ENCODE measurements at places on chromosomes 16 and 17. TPM values are rescaled to one million over a fixed set of nuclear protein-coding genes. Genes with fewer than 3 reads are reported as not detected.

- no peak for DNase-seq
These were observed 213.2 kb upstream of the NLRP1 start for GRCh38 chr17:5797447-5798050.

- peak; percentile 1 for DNase-seq
These were observed 224.0 kb upstream of the TNRC6C start for GRCh38 chr17:77734371-77735080.

The GPR139 gene
- not detected for polyA plus RNA-seq

DNA sequence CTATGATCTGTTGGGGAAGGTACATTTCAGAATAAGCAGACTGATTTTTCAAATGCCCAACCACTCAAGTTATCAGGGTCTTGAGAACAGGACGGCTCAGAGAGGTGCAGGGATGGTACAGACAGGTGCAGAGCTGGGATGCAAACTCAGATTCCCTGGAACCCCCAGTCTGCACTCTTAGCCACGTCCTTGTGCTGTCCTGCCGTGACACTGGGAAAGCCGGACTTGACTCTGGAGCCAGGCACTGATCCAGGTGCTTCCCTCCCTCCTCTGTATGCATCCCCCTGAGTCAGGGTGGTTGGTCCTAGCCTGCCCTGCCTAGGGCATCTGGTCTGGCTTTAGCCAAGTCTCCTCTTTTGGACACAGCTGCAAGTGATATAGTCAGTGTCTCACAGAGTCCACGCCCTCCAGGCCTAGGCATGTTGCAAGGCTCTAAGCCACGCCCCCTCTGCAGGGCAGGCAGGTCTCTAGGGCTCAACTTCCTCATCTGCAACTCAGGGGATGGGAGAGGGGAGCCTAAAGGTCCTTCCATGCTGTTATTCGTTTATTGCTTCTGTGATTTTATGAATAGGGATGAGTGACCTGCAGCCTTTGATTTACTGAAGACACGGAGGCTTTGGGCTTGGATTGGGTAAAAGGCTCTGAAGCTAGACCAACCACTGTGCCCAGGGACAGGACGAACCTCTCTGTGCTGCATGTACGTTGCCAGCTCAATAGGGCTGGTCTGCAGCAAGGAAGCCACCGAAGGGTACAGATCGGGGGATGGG lies 97.3 kb downstream of the SDK2 start:
- peak; percentile 59 for DNase-seq

The SLC43A2 gene
- polyA plus RNA-seq = 2.3 TPM

DNA sequence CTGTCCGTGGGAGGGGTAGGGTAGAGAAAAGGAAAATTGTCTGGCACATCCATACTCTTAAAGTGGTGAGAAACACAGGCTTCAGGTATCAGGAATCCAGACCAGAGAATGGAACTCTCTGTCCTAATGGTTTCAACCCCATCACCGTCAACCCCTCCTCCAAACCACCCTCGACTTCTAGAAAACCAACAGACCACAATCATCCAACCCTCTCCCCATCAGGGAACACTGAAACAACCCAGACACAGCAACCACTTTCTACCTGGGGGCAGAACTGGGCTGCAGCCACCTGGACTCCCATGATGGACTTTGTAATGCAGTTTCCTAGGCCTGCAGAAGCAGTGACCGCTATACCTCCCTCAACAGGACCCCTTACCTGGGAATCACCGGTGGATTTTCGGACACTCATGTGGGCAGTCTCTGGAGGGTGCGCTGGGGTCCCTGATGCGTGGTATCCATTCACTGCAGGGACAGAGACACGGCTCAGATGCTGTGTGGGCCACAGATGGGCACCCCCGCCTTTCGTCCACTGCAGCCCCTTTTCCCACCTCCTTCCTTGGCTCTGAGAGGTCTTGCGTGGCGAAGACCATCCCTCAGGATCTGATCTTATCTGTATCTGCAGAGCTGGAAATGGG lies 64.3 kb upstream of the RCVRN start:
- DNase-seq = no peak

- DNase-seq = peak; percentile 17
These were observed at the start of gene NTN1 for GRCh38 chr17:9021158-9021991. NTN1 (plus strand) TSS chr17:9021510; CDS start chr17:9022374, 864 bp downstream.

GRCh38 chr16:1825864-1826690 lies 548 bp downstream of the HAGH start:
- no peak for DNase-seq

GRCh38 chr17:72735592-72735991 lies 356.9 kb downstream of the SLC39A11 start:
- DNase-seq = no peak

- DNase-seq = no peak
These were observed 32.9 kb downstream of the TRARG1 start for GRCh38 chr17:1312261-1312870.

The CD19 gene
- not detected for polyA plus RNA-seq

The TBC1D3I gene
- not detected for polyA plus RNA-seq

DNA sequence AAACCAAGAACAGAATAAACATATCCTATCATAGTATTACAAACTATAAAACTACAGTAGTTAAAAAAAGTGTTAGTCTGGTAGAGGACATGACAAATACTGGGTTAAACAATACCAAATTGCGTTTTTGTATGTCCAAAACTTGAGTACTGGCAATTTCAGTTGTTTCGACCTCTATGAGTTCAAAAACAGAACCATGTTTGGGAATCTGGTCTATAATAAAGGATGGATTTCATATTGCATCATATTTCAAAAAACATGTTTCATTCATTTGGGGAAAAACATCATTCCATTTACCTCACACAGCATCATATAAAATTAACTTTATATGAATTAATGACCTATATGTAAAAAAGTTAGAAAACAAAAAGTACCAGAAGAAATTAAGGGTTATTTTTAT lies 81.8 kb downstream of the TRIM37 start:
- DNase-seq = no peak

DNA sequence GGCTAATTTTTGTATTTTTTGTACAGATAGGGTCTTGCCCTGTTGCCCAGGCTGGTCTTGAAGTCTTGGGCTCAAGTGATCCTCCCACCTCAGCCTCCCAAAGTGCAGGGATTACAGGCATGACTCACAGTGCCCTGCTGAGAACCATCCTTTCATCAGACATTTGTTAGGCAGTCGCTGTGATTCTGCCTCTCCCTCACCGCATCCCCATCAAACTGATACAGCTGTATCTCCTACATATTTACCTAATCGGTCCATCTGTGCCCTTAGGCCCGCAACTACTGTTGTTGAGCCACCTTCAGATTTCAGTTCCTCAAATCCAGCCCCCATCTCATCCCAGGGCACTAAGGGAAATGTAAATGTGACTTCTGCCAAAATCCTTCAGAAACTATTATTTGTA lies 2.0 kb upstream of the SLC43A2 start:
- DNase-seq = no peak

The TLCD1 gene
- 19.4 TPM for polyA plus RNA-seq

DNA sequence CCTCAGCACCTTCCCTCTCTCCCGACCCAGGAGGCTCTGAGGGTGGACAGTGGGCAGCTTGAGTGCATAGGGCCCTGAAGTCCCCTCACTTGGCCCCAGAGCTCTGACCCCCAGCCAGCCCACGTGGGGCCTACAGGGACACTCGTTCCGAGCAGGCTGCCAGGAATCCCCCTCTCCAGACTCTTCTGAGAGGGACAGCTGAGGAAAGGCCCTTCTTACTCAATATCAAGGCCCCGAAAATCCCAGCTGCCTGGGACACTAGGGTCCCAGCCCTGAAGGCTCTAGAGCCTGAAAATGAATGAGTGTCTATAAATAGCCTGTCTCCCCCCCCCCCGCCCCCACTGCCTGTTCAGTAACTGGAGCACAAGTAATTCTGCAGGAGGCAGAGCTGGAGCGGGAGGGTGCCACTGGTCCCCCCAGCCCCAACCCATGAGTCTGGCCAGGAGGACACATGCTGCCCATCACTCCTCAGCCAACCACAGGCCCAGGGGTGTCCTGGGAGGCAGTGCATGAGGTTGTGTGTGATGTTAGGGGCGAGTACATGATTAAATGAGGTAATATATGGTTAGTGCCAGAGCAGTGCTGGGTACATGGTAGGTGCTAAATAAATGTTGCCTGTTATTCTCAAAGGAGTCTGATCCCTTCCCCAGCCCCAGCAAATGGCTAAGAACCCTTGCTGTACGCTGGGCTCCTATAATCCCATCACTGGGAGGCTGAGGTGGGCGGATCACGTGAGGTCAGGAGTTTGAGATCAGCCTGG lies 11.6 kb downstream of the ADAM11 start:
- no peak for DNase-seq

DNA sequence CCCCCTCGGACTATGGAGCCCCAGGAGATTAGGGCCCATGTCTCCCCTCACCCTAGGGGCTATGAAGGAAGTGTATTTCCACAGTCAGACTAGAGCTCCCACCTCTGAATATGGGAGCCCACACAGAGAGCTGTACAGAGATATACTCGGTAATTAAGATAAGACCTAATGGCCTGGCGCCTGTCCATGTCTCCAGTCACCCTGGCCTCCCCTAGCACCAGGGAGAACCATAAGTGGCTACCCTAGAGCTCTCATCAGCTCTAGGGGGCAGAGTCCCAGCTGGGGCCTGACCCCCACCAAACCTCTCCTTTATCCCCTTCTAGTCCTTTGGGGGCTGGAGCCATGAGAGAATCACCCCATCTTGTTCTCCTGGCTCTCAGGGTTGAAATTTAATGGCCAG lies 2.4 kb downstream of the TMEM101 start:
- DNase-seq = no peak

The CMTM3 gene
- polyA plus RNA-seq = 32.8 TPM

GRCh38 chr16:27267037-27267677 lies 1.4 kb downstream of the NSMCE1 start:
- no peak for DNase-seq

The KRTAP2-1 gene
- polyA plus RNA-seq = not detected

DNA sequence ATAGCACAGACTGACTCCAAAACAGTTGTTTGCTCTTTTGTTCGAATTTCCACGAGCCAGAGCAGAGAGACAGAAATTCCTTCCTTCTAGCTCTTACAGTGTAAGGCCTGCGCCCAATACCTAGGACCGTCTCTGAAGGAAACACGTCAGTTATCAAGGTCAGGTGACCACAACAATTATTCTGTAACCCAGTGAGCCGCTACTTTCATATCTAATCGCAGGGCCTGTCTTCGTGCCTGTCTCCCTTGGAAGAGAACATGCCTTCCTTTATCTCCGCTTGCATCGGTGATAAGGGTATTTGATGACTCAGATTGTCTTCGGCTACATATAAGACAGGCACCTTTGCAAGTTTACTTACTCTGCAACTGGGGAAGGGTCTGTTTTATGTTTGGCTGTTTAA lies 288.0 kb downstream of the MAF start:
- no peak for DNase-seq

The ELMO3 gene
- 46.7 TPM for polyA plus RNA-seq

The CX3CL1 gene
- 0.80 TPM for polyA plus RNA-seq

The TBC1D3E gene
- polyA plus RNA-seq = 0.03 TPM

The EFCAB13 gene
- polyA plus RNA-seq = 0.45 TPM

DNA sequence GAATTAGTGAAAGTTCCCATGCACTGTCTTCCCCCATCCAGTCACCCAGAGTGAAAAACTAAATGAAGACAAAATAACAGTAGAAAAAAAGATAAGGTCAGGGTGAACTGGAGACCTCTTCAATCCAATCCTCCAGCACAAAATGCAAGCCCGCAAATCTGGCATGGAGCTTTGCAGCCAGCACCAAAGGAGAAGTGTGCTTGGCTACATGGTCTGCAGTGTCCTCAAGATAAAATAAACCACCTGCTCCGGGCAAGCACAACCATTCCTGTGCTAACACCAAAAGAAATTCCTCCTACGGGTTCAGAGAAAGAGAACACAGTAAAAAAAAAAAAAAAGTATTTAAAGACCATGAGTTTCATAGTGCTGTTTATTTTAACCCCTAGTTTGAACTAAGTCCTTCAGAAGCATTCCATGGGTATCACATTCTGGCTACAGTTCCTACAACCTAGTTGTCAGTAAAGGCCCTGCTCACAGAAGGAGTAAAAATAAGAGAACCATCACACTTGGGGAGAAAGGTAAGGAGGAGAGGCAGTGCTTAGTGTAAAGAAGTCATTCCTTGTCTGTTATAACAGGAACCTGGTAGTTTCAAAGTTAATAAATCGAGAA lies 109.1 kb downstream of the GAS7 start:
- no peak for DNase-seq

The DOC2B gene
- not detected for polyA plus RNA-seq

The CES4A gene
- polyA plus RNA-seq = 4.2 TPM

DNA sequence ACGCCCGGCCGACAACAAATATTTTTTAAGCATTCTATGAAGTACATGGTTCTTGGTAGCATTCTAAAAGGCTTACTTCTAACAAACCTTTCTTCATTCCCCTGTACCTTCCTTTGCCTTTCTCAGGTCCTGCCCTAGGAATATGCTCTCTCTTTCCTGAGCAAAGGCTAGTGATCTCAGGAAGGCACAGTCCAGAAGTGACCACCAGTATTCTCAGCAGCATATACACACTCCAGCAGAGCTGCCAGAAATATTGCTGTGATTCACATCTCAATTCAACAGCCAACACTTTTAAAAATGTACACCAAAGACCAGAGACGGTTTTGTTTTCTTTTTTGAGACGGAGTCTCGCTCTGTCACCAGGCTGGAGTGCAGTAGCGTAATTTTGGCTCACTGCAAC lies 41.4 kb upstream of the ANKFY1 start:
- no peak for DNase-seq

DNA sequence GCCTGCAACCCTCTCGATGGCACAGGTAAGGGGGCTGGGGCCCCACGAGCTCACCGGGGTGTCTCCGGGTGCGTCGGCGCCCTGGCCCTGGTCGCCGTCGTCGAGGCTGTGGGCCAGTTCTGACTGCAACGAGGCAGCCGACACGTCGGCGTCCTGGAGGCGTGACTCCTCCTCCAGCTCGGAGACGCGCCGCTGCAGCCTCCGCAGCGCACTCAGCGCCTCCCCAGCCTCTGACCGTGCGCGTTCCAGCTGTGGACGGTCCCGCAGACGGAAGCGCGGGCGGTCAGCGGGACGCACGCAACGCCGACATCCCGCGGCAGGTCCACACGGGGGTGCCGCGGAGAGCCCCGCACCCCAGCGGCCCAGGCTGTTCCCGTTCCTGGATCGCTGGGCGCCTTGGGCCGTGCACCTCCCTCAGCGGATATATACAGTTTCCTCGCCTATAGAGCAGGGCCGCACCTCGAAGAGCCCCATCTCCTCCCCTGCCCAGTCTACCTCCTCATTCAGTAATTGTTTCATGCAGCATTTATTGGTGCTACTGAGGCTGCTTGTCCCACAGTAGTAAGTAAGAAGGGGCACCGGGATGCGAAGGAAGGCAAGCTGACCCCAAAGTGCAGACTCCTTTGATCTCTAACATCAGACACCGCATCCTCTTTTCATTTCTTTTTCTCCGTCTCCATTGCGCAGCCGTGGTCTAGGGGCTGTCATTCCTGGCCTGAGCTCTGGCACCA lies 5.8 kb downstream of the THOC6 start:
- DNase-seq = no peak

DNA sequence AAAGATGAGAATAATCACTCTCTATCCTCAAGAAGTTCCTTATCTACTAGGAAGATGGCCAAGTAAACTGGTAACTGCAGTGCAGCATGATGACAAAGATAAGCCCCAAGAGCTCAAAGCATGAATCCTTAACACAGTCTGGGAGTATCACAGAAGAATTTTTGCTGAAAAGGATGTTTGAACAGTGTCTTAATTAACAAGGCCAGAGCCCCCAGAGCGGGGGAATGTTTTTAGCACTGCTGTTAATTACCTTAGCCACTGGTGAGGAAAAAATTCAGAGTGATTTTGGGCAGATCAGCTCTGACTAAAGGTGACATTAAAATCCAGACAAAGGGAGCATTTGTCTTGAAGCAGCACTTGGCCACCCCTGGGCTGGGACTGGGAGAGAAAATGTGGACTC lies 30.1 kb downstream of the ADAMTS18 start:
- no peak for DNase-seq
